Central memory CD4-positive, alpha-beta T cell (primary cell): ENCODE measurements at places on chromosomes 5 and 9.

DNA sequence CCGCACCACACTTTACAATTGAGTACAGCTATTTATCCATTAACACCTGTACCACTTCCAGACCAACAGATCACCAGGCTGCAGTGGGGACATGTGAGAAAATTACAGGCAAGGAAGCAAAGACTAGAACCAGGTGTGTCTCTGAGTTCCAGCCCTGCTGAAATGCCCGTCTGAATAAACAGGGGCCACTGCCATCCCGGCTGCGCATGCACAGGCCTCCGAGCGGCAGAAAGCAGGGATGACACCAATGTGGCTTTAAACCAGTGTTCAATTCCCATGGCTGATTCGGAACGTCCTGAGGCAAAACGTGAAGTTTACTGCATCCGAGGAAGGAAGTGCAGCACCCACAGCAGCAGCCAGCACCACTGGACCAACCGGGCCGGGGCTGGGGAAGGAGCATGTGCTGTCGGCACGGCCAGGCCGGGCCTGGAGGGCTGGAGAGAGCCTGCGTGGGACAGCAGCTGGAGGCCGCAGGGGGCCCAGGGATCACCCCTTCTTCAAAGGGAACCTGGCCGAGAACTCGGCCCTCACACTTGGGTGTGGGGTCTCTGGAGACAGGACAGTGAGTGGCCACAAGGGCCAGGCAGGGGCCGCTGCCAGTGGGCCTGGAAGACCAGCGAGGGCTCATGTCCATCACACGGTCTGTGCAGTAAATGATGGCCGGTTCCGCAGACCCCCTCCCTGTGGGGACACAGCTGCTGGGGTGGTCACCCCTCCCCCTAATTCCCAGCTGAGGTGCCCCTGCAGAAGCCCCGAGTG lies 33.0 kb upstream of the SLC12A7 start:
- no peak for DNase-seq

GRCh38 chr5:168592014-168592368 lies 12.8 kb upstream of the PANK3 start:
- DNase-seq, result no peak

DNA sequence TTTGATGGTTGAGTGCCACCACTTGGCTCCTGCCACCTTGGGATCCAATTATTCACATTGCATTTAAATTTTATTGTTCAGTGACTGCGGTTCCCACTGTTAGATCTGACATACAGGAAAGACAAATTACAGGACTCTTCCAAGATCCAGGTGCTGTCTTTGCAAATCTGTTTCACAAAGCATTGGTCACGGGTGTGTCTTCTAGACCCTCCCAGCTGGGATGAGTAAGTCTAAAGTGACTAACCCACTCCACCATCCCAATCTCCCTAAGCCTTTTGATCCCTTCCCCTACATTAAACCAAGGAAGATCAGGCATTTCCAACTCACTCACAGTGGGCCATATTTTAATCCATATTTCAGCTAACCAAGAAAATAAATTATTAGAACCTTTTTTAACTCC lies 1016.3 kb upstream of the CTNND2 start:
- no peak for DNase-seq

DNA sequence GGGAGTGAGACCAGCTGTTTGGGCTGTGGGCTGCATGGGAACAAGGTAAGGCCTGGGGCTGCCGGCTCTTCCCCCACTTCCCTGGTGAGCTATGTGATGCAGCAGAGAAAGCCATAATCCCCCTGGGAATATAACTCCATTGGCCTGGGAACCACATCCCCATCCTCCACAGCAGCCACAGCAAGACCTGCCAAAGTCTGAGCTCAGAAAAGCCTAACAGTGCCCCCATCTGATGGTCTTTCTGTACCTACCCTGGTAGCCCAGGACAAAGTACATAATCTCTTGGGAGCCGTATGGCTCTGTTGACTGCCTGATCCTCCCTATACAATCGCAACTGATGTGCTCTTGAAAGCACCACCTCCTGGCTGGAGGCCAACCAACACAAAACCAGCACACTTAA lies 432.6 kb downstream of the CDH18 start:
- no peak for DNase-seq

DNA sequence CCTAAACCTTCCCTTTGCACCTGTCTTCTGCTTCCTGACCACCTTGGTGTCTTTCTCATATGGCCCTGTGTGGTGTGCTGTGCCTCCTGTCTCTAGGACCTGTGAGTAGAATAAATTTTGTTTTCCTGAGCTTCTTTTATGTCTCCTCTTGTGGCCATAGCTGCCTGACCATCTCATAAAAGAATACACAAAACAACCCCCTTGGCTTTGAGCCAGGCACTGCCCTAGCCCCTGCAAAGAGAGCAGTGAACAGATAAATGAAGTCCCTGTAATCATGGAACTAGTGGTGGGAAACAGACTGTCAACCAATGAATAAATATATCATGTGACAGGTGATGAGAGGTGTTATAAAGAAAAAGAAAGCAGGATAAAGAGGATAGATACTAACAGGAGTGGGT lies 485.1 kb downstream of the CSNK1G3 start:
- DNase-seq, result no peak

GRCh38 chr5:83069096-83069799 lies 7.9 kb downstream of the TMEM167A start:
- DNase-seq, result no peak
